Umbilical cord (tissue), 2 donors: ENCODE measurements at places on chromosomes 7 and 10. TPM values are rescaled to one million over a fixed set of nuclear protein-coding genes. Genes with fewer than 3 reads are reported as not detected.

GRCh38 chr7:127666602-127667001, 14.6 kb downstream of the SND1 start:
- DNase-seq = no peak

PVRIG gene
- total RNA-seq = 0.48 TPM

DNA sequence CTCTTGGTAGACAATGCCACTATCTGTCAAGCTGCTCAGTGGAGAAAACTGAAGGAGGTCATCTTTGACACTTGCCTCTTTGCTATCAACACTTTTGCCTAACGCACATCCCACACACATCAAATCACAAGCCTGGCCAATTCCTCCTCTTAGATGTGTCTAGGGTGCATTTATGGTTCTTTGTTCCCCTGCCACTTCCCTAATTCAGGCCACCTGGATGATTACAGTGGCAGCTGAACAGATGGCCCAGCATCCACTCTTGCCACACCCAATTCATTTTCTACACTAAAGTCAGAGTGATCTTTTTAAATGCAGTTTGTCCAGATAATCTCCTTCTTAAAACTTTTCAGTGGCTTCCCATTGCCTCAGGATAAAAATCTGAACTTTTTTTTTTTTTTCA, 58.6 kb downstream of the LAMB4 start:
- no peak for DNase-seq

GRCh38 chr10:100033766-100034418, 24.1 kb upstream of the DNMBP start:
- no peak for DNase-seq
